Ascending aorta (tissue), 2 donors: ENCODE measurements at places on chromosomes 3 and 15.

GRCh38 chr3:175185903-175186302 is 326.8 kb downstream of the NAALADL2 start:
- no peak for DNase-seq

DNA sequence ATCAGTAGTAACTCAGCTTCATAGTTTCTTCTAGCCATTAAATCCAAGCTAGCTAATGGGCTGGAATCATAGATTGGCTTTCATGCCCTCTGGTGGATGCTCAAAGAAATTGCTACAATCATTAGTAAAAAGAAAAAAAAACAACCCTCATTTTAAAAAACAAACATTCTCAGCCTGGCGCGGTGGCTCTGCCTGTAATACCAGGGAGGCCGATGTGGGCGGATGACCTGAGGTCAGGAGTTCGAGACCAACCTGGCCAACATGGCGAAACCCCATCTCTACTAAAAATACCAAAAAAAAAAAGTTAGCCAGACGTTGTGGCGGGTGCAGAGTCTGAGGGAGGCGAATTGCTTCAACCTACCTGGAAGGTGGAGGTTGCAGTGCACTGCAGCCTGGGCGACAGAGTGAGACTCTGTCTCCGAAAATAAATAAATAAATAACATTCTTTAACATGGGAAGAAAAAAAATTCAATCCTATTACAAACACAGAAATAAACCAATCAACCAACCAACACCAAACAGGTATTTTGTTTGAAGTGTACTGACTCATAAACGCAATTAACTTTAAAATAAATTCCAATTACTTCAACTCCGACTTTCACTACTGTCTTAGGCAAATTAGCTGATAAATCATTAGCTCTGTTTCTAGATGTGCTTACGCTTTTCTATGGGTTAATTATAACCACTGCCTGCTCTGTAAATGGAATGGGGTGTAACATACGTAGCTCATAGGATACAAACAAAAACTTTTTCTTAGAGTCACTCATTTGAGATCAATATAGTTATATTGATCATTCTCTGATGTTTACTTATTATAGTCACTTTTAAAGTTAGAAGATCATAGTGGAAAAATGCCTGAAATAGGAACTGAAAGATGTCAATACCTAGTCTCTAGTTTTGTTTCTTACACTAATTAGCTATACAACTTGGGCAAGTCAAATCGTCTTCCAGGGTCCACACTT is 24.9 kb downstream of the TMEM207 start:
- no peak for DNase-seq

- DNase-seq, result no peak
Measured at GRCh38 chr3:190586631-190587011, 72.7 kb downstream of the IL1RAP start.

GRCh38 chr3:106249159-106249558 is 380.3 kb upstream of the CBLB start:
- no peak for DNase-seq

GRCh38 chr3:108914774-108915641 is 38.7 kb downstream of the GUCA1C start:
- no peak for DNase-seq

DNA sequence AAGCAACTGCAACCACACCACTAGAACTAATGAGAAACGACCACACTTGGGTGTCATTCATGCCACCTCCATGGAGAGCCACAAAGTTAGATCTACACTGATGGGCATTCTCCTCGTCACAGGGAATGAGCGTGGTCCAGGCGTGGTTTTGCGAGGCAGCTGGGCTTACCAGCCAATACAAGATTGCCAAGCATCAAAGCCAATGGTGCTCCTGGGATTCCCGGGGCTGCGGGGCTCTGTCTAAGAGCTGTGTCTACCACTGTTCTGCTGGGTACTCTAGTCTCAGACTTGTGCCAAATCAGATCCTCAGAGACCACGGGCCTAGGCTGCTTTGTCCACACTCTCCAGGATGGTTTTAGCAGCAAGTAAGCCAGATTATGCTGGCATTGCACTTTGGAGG is 43.8 kb downstream of the RAB6B start:
- DNase-seq, result no peak
